ENCODE measurements at places on chromosomes 4 and X.

DNA sequence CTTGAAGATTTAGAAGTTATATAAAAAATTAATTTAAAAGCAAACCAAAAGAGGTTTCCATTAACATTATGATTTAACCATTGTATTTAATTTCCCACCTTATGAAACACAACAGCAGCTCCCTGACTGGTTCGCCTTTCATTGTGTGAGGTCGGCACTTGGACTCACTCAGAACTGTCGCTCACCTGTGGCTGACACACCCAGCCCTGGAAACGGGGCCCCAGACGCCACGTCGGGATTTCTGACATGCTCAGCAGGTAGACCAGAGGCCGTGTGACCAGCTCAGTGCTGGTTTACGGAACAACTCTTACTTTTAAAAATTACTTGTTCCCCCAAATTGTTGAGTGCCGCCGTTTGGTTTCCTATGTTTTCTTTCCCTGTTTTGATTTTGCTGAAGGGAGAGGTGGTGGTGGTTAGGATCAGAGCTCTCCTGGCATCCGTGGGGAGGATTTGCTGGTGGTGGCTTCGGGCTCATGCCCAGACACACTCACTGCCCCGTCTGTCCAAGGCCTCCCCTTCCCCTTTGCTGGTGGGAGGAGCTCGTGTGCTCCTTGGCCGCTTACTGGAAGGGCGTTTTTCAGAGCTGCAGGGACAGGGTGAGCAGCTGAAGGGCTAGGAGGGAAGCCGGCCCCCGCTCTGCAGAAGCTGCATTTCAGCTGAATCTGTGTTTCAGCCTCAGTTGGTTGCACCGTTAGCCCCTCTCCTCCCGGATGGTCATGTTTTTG, 59.2 kb downstream of the CPLX1 start:
- DNase-seq = no peak

GRCh38 chr4:177266506-177266905, 43.2 kb upstream of the NEIL3 start:
- DNase-seq = no peak

DNA sequence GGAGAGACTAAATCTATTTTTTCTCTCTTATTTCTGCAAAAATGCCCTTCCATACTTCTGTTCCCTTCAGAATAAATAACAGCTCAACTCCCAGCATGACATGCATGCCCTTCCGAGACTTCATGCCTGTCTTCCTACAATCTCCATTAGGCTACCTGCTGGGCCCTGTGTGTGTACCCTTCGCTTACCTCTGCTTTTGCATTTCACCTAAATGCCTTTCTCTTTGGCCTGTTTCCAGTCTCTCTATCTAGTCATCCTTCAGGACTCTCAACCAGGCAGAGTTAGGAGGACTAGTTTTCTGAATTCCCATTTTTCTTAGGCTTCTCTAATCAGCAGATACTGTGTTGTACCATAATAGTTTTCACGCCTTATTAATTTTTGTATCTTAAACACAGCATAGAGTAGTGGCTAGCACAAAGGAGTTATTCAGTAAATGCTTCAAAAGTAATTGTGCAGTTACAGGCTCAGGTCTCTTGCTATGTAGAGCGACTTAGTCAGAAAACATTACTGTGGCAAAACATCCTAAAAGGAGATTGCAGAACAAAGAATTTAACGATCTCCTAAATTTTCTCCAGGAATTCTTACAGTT, 20.5 kb downstream of the SEPTIN11 start:
- no peak for DNase-seq

- DNase-seq = no peak
Observed at GRCh38 chr4:54571293-54572151, 86.2 kb upstream of the KIT start.

DNA sequence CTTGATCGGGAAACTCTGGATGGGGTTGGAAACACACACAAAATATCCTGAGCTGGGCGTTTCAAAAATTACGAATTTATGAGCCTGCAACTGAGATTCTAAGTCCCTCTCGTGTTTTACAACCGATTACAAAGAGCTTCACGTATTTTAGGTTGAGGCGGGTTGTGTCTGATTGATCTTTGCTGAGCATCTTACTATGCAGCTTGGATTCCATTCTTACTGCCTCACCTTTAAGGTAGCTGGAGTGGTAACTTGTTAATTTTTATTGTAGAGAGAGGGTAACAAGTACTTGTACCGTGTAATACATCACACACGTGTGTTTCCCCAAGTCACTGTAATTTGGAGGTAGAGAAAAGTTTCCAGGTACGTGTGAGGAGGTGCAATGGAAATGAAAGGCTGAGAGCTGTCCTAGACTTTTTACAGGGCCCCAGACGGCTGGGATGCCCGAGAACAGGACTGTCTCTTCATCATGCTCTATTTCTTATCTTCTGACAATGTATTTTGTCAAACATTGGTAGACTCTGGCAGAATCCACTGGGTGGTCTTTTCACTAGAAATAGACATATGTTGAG, 97.8 kb upstream of the TENM3 start:
- no peak for DNase-seq

DNA sequence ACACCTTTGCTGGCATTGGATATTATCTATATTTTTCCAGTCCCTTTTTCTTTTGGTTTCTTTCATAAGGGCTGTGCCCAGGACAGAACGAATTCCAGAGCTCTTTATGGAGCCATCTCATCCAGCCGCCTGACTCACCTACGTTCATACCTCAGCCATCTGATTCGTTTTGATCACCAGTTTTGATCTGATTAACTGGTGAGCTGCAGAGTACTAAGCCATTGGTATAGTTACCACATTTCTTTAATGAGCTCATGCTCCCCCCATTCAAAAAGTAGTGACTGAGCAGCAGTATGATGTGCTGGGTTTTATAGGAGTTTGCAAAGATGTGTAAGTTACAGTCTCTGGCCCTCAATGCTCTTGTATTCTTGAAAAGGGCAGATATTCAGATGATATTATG, 43.0 kb upstream of the CDKN2AIP start:
- no peak for DNase-seq

DNA sequence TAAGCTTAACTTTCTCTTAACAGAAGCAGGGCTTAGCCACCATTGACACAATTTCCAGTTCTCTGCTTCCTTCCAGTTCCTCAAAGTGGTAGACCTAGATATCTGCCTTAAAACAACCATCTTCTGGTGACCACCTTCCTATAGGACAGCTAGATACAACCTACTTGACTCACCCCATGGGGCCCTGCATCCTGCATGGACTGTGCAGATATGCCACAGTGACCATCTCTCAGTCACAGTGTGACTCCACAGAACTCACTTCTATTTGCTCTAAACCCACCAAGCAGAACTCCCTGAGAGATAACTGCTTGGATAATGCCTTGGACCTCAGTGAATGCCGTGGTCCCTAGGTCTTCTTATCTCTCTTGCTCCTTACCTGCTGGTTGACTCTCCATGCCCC, 621.6 kb downstream of the IQCM start:
- no peak for DNase-seq

DNA sequence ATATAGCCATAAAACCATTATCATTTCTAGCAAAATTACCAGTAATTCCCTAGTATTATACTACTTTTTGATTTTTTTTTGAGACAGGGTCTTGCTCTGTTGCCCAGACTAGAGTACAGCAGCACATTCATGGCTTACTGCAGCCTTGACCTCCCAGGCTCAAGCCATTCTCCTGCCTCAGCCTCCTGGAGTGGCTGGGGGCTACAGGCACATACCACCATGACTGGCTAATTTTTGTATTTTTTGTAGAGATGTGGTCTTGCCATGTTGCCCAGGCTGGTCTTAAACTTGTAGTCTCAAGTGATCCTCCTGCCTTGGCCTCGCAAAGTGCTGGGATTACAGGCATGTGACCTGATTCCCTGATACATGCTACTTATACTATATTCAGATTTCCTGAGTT, 13.7 kb downstream of the N4BP2 start:
- DNase-seq = no peak

- DNase-seq = no peak
Observed at GRCh38 chrX:52015794-52016193, 53.2 kb downstream of the MAGED4B start.

DNA sequence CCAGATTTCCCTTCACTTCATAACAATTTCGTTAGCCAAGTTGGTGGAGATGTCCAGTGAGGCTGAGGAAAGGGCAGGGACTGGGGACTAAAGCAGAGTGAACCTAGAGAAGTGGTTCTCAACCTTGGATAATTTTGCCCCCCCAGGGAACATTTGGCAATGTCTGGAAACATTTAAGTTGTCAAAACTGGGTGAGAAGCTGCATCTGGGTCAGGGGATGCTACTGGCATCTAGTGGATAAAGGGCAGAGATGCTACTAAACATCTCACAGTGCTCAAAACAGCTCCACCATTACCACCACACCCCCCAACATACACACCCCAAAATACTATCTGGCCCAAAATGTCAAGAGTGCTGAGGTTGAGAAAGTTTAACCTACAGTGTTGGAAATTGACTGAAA, 32.0 kb upstream of the FGF16 start:
- DNase-seq = no peak

GRCh38 chr4:128830906-128831503, 21.5 kb downstream of the JADE1 start:
- DNase-seq = no peak

- DNase-seq = no peak
Observed at GRCh38 chr4:23279377-23279986, 586.7 kb downstream of the GBA3 start.

GRCh38 chr4:184983672-184984356, 34.5 kb upstream of the HELT start:
- DNase-seq = no peak

DNA sequence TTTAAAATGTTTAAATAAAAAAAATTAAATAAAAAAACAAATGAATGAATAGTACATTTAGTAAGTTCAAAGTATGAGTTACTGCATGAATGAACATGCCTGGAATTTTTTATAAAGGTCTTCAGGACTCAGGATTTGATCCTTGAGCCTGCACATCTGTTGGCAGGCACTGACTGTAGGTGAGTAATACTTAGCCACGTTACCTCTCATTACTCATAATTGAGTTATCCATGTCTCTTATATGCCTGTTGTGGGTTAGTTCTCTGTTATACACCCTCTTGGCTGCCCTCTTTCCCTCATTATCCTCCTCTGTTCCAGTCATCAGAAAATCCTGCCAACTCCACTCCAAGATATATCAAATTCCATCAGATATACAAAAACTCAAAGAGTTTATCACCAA, 276.0 kb downstream of the FBXW7 start:
- DNase-seq = no peak

DNA sequence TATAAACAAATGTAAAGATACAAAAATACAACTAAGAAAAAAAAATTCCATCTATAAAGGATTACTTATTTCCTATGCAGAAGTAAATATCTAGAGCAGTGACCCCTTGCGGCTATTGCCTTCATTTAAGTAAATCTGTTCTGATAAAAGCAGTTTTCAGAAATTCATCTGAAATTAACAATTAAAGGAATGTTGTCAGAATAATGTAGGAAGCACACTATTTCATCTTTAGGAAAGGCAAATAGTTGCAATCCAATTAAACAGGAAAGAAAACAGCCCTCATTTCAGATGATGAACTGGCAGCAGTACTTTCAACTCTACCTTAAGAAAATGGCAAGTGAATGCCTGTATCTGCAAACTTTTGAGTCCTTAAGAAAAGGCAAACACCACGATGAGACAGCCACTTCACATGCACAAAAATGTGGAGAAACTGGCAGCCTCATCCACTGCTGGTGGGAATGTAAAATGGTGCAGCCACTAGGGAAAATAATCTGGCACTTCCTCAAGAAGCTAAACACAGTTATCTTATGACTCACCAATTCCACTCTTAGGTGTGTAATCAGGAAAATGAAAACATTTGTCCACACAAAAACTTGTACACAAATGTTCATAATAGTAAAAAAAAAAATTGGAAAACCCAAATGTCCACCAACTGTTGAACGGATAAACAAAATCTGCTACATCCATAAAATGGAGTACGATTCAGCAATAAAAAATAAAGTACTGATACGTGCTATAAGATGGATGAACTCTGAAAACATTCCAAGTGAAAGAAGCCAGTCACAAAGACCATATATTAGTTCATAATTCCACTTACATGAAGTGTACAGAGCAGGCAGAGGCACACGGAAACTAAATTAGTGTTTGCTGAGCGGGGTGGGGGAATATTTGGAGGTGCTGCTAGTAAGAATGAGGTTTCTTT, 2.0 kb upstream of the THAP9 start:
- no peak for DNase-seq

GRCh38 chr4:10606483-10607155, 77.9 kb downstream of the CLNK start:
- no peak for DNase-seq
